ENCODE measurements at places on chromosomes 6 and 20.

- DNase-seq, result no peak
These were observed 32.0 kb upstream of the POPDC3 start for GRCh38 chr6:105211831-105212230.

DNA sequence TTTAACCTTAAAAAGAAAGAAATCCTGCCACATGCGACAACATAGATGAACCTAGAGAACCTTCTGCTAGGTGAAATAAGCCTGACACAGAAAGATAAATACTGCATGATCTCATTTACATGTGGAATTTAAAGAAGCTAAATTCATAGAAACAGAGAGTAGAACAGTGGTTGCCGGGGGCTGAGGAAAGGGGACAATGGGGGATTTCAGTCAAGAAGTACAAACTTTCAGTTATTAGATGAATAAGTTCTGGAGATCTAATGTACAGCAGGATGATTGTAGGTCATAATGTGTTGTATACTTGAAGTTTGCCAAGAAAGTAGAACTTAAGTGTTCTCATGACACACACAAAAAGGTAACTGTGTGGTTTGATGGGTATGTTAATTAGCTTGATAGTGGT is 204.3 kb upstream of the PRSS16 start:
- no peak for DNase-seq

DNA sequence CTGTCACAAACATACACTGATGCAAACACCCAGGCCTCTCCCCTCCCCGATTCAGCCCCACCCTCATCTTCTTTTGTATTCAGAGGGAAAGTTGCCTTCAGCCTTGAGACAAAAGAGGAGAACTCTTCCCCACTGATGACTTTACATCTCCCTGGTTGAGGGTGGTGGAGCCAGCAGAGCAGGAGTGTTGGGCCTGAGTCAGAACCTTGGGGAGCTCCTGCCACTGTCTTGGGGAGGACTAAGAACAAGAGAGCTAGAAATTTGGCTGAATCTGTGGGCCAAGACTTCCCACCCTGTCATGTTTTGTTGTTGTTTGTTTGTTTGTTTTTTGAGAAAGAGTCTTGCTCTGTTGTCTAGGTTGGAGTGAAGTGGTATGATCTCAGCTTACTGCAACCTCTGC is 89.1 kb downstream of the MDGA1 start:
- DNase-seq, result no peak

- DNase-seq, result no peak
These were observed 53.3 kb upstream of the EYS start for GRCh38 chr6:65760285-65760684.

DNA sequence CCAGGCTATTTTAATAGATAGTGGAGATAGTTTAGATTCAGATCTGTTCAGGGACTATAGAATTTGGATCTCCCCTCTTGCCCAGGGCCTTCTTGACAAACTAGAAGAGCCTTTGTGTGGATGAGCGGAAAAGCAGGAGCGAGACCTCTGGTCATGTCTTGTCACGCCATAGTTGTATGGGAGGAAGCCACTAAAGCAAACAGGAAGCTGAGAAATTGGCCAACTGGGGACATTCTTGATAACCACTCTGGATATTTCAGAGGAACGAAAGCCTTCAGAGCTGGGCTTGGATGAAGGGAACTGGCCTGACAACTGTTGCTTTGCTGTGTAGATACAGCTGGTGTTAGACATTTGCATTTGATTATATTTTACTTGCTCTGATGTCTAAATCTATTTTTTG is 54.1 kb upstream of the EXOC2 start:
- no peak for DNase-seq

- DNase-seq, result no peak
These were observed 397 bp downstream of the WDR27 start for GRCh38 chr6:169701311-169701953.

DNA sequence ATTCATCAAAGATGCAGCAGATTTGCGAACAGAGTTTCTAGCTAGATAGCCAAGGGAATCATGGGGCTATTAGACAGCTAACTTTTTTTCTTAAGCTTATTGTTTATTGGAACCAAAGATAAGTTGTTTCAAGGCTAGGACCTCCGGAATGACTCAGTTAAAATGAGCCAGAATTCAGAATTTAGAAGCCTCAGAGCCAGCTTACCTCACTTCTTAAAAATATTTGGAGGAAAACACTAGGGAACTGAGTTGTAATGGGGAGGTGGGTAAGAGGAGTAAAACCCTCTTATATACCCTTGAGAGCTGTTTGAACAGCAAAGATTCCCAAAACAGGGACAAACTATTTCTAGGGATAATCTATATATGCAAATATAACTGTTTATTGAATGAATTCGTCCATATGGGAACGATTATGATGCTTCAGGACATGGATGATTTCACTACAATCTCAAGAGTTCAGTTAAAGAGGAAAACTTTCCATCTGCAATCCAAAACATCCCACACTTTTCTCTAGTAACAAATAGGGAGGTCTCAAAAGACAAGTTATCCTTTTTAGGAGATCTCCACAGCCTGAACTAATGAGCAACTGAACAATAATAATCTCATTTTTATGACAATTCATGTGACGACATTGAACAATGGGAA is 12.6 kb upstream of the CARMIL1 start:
- no peak for DNase-seq

GRCh38 chr20:3071610-3072529 is at the start of gene OXT:
Gene OXT, plus strand, starts transcription at chr20:3071620. Its CDS starts 36 bp downstream, at chr20:3071656.
- DNase-seq, result no peak
